Caki2 (cell line): ENCODE measurements at places on chromosomes 1 and 21. TPM values are rescaled to one million over a fixed set of nuclear protein-coding genes. Genes with fewer than 3 reads are reported as not detected.

- no peak for DNase-seq
Observed at GRCh38 chr1:15850471-15851001, 3.0 kb downstream of the SPEN start.

- no peak for DNase-seq
Observed at GRCh38 chr21:33492571-33492970, 1.1 kb upstream of the DNAJC28 start.

GRCh38 chr1:111603979-111604378, 15.6 kb upstream of the RAP1A start:
- no peak for DNase-seq

AKR7A3 gene
- not detected in 2 replicates for total RNA-seq

- no peak for DNase-seq
Observed at GRCh38 chr1:180376253-180376652, 126.1 kb downstream of the ACBD6 start.

- peak; percentile 91 for DNase-seq
Observed at GRCh38 chr1:118862755-118863154, 125.4 kb downstream of the TBX15 start.

GRCh38 chr21:25568246-25568645, 39.0 kb downstream of the MRPL39 start:
- no peak for DNase-seq

DNA sequence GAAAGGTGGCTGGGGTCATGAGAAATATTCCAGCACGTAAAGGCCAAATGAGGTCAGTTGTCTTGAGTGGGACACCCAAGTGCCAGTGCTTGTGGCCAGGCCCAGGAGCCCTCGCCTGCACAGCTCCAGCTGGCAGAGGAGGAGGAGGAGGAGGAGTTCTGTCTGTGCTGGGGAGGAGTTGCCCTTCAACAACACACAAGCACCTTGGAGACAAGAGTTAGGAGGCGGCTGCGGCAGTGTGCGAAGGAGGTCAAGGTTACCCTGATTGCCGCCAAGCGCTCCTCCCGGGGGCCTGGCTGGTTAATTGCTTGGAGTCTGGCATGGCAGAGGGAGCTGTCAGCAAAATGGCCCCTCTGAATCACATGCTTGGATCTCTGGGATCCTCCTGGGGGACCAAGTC, 45.1 kb downstream of the GRIK3 start:
- DNase-seq = no peak
